Fibroblast of skin of scalp (primary cell): ENCODE measurements at places on chromosomes 1 and 21.

DNA sequence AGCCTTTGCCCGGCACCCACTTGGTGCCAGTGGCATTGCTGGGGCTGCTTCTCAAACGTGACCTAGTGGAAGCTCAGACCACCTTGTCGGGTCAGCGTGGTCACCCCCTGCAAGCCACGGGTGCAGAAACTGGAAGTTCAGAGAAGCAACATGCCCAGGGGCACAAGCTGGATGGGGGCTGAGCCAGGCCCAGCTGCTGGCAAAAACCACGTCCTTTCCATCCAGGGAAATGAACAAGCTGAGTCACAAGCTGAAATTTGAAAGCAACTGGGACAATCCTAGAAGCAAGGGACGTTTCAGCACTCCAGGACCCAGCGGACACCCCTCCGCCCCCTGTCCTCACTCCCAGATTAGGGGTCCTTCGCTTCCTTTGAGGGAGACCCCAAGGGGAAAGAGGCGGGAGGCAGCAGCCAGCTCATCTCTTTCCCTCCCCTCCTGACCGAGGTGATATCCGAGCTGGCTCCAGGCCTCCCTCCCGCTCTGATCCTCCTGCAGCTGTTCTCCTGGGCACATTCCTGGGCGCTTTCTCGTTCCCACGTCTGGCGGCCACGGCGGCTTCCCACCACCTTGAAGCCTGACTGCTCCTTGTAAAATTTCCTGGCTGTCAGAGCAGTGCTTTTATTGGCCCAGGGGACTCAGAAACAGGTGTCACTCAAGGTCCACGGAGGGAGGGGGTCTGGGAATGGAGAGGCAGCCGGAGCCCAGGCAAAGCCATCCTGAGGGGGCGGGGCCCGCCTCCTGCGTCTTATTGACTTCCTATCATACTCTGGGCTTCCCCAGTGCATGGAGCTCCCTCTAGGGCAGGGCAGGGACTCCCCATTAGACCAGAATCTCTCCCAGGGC, 62.8 kb downstream of the PAX7 start:
- no peak for DNase-seq

DNA sequence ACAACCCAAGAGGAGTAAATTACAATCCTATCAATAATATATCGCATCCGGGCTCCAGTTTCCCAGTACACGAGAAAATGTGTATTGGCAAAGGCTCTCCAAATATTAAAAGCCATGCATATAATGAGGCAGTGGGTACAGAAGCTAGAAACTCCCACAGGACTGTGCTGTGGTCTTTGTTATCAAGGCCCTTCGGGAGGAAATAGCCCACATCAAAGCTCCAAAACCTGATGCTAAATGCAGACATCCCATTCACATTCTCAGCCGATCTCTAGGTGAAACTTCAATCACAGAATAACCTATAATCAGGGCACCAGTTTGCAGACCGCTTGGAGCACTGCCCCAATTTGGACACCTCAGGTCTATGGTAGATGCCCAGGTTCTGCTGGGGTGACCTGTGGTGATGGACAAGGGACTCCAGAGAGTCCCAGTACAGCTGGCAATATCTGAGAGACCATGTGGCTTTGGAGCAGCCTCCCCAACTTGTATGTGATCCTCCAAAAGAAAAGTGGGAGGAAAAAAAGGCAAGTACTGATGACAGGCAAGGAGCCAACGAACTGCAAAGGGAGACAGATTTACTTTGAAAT, 148.8 kb upstream of the CAMK1G start:
- DNase-seq: no peak

DNA sequence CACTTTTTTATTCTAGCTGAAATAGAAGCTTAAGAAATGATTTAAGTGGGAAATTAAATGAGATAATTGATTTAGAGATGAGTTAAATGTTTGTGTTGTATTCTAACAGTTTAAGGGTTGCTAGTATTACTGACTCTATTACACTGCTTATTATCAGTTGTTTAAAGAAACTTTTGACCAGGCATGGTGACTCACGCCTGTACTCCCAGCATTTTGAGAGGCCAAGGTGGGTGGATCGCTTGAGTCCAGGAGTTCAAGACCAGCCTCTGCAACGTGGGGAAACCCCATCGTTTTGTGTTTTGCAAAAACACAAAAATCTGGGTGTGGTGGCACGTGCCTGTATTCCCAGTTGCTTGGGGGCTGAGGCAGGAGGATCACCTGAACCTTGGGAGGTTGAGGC, 14.2 kb downstream of the CLIC4 start:
- no peak for DNase-seq

DNA sequence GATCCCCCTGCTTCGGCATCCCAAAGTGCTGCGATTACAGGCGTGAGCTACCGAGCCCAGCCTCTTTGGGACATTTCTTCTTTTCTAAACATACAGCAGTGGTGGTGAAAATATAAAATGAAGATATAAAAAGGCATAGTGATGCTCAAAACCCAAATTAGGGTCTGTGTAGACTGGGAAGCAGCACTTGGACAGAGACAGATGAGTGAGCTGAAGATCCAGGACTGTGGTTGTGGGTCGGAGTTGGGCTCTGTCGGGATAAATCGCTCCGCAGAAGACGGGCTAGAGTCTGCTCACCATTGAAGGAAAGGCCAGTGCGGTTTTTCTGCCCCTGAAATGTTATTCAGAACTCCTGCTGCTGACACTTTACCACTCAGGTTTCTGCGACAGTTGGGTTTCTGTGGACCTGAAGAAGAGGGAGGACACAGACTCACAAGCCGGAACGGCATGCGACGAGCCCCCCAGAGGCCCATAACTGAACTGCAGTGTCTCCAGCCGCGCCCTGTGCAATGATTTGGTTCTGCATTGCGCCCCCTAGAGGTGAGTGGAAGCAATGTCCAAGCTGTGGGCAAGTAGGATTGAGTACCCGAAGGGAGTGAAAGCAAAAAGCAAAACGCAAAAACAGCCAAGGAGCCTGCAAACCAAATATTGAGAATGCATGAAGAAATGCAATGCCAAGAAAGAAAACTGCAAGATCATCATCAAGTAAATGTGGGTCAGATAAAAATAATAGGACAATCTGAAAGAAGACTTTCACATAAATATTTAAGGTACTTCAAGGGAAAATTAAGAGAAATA, 66.6 kb downstream of the GABPA start:
- DNase-seq: peak; percentile 82

DNA sequence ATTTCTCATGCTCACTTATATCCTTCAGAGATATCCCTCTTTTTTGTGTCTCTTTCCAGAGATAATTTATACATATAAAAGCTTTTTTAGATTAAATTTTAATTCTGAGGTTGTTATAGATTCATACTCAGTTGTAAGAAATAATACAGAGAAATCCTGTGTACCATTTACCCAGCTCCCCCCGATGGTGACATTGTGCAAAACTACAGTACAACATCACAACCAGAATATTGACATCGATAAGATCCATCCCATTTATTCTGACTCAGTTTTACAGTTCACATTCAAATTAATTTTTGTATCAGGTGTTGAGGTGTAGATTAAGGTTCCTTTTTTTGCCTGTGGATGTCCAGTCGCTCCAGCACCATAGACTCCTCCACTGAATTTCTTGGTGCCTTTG, 14.3 kb downstream of the DMRTB1 start:
- no peak for DNase-seq

- no peak for DNase-seq
These were observed 8.7 kb downstream of the ITLN1 start for GRCh38 chr1:160876311-160876710.

DNA sequence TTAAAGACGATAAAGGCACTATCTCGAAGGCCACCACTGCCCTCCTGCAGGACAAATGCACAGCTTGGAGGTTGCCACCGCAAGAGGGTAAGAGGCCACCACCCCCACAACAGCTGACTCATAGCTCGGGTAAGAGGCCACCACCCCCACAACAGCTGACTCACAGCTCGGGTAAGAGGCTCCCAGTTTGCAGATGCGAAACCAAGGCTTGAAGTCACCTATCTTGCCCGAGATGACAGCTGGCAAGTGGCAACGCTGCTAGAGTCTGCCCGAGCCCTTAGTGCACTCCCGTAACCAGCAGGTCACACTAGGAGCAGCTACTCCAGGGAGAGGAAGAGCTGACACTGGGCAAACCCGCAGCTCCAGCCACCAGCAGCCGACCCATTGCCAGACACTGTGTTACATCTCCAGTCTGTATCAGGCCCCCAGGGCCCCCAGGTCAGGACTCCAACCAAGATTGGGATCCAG, 17.1 kb upstream of the SPSB1 start:
- DNase-seq: peak; percentile 84

DNA sequence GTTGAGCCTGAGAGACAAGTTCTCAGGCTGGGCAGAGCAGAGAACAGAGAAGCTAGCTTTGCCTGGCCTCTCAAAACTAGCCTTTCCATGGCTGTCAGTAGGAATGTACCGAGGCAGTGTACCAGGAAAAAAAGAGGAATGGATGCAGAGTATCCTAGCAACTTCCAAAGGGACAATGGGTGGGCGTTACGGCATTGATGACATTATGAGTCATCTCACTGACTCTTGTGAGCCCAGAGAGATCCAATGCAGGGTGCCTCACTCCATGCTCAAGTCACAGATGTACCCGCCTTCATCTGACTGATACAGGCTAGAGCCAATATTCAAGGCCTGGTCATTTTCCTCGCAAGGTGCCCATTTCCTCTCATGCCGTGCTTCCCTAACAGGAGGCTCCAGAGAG, 51.4 kb upstream of the C8B start:
- DNase-seq: peak; percentile 8

GRCh38 chr1:208039536-208040332, 128.8 kb upstream of the CD34 start:
- DNase-seq: no peak

- DNase-seq: no peak
These were observed 18.9 kb downstream of the CRYAA start for GRCh38 chr21:43187715-43188114.

DNA sequence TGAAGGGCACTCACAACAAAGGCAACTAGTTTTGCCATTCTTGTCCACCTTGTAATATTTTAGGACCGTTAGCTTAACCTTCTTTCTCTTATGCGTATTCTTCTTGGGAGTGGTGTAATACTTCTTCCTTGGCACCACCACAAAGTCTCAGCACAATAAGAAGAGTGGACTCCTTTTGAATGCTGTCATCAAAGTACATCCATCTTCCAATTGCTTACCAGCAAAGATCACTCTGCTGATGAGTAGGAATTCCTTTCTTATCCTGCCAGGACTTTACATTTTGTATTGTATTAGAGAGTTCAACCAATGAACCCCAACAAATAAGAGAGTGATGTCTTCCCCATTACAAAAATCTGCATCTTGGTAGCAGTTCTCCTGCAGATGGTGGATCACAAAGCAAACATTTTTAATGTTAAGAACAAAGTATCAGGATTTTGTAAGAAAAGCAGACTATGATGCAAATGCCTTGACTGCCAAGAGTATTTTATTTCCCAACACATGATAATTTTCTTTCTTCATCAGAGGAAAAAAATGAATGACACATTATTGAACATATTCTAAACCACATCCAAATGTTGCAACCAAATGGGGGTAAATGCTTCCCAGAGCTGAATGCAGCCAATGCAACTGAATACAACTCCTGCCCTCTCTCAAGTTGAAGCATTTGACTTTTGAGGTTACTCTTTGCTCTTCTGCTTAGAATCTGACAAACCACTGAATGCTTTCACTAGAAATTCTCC, 5.1 kb upstream of the ARNT start:
- peak; percentile 94 for DNase-seq

GRCh38 chr1:81008293-81008692, 792.4 kb upstream of the ADGRL2 start:
- DNase-seq: no peak

DNA sequence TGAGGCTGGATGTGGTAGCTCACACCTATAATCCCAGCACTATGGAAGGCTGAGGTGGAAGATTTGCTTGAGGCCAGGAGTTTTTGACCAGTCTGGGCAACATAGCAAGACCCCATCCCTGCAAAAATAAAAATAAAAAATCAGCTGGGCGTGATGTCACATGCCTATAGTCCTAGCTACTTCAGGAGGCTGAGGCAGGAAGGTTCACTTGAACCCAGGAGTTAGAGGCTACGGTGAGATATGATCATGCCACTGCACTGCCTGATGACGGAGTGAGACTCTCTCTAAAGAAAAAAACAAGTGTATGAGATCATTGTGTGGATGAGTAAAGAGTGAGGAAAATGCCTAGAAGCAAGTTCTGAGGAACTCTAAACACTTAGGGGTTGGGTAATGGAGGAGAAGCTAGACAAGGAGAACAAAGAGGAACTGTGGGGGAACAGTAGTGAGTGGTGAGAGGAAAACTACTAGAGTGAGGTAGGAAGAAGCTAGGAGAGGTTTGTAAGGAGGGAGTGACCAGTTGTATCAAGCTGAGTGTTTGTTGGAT, 17.0 kb downstream of the CLIC4 start:
- DNase-seq: no peak
